ENCODE measurements at places on chromosomes 16 and 17. TPM values are rescaled to one million over a fixed set of nuclear protein-coding genes. Genes with fewer than 3 reads are reported as not detected.
A peak's percentile ranks its signal among the peaks of the same experiment; 100 is the strongest.

- DNase-seq, result no peak
Observed at GRCh38 chr16:51153577-51154031, 2.5 kb upstream of the SALL1 start.

- no peak for DNase-seq
Observed at GRCh38 chr17:73334771-73335513, 23.1 kb upstream of the CDC42EP4 start.

SLC9A5 gene
- 0.83 TPM for total RNA-seq

CDRT15 gene
- not detected for total RNA-seq

DNA sequence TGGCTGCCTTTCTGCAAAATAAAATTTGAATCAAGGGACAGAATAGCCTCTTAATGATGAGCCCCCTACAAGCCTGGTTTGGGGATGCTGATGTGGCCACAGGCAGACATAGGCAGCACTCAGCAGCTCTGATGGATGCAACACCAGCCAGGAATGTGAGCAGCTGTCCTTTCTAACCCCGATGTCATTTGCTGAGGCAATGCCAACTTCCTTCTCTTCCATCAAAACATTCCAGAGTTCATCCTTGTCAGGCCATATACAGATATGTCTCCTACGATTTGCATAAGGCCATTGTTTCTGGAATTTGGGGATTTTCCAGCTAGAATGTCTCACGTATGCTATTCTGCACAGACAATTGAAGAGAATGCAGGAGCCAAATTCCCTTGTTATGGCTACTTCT lies 52.1 kb upstream of the MYOCD start:
- no peak for DNase-seq

NPB gene
- 0.24 TPM for total RNA-seq

- DNase-seq, result no peak
Observed at GRCh38 chr17:45326626-45327025, 9.8 kb upstream of the MAP3K14 start.

GRCh38 chr17:38735161-38735997 lies 5.2 kb downstream of the CISD3 start:
- DNase-seq, result peak; percentile 79

CHD9NB gene
- 0.86 TPM for total RNA-seq

DNA sequence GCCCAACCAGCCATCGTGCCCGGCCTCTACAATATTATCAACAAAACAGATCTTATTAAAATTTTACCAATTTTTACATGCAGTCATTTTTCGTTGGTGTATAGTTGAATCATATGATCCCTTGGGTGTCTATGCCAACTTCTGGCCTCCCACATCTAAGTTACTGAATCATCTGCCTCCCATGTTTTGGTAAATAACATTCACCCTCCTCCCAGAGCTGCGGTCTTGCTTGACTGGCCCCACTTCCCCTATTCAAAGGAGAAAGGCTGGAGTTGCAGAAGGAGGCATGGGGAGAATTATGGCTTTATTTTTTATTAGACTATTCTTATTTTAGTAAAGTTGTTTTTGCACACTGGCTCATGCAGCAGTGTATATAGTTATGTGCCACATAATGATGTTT lies 18.5 kb upstream of the CCL23 start:
- DNase-seq, result no peak

DNA sequence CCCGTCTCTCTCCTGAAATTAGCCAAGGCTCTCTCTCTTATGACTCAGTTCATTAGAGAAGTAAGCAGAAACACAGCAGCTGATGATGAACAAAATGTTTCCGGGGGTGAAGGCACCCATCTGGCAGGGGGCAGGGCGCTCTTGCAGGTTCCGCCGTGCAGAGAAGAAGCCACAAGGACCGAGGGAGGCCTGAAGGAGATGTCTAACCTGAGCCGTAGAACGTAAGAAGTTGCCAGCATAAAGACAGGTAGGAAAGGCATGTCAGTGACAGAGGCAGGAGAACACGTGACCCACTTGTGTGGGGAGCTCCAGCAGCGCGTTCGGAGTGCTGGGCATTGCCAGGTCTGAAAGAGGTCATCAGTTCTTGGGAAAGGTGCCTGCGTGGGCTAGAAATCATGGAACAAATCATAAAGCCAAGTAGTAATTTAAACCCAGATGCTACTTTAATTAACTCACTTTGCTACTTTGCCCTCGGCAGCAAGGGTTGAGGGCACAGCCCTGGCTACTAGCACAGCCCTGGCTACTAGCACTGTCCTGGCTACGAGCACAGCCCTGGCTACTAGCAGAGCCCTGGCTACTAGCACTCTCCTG lies 198.6 kb downstream of the RPTOR start:
- no peak for DNase-seq

DNA sequence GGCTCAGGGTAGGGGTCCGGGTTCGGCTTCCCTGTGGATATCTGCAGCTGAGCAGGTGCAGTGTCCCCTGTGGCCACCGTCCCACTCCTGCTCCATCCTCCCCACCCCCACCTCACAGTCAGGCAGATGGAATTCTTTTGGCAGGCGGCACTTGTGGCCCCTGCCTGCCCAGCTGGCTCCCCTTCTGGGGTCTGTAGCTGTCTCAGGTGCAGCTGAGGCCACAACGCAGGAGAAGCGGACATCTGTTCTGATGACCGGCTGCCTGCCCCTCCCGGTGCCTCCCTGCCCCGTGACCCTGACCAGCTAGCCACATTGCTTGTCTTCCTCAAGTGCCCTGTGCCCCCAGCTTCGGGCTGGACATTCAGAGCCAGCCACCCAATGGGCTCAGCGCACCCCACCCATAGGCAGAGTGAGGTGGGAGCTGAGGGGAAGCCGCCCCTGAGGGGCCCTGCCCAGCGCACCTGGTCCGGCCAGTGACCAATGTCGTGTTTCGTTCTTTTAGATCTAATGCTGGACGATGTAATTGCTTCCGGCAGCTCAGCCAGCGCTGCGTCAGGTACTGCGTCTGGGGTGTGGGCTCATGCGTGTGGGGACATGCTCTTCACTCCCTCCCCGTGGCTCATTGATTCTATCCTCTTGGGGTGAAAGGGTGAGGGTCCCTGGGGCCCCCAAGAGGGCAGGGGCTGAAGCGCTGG lies 25.2 kb upstream of the ABCC3 start:
- DNase-seq, result no peak

NOTUM gene
- total RNA-seq, result 0.56 TPM

DNA sequence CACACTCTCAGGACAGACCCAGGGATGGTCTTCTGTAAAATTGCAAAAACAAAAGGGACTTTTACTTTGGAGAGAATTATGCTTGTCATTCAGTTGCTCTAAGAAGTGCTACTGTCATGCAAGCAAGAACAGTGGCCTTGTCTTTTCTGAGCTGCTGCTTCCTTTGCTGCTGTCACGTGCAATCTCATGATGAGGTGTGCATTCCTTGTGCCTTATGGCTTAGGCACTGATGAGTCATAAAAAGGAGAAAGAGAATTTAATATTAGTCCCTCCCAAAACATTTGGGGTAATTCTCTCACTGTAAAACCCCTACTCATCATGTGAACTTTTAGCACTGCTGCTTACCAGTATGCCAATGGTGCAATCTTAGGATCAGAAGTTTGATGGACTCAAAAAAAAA lies 2051.3 kb downstream of the TP53TG3F start:
- DNase-seq, result no peak

DNA sequence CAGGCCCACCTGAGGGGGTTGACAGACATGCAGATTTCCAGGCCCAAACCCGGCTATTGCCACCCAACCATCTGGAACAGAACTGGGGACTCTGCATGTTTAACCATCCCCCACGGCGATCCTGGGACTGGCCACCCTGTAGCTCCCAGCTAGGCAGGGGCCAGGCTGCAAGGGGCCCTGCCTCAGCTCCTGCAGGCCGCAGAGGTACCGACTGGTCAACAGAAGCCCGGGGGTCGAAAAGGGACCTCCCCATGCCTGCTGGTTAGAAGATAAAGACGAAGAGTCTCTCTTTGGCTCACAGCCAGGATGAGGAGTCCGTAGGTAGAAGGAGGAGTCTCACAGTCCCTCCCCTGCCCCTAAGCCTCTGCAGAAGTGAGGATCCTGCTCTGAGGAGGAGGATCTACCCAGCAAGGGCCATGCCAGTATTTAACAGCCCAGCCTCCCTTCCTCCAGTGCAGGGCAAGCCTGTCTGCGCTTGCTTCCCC lies 223.4 kb upstream of the TNRC6C start:
- no peak for DNase-seq

DNA sequence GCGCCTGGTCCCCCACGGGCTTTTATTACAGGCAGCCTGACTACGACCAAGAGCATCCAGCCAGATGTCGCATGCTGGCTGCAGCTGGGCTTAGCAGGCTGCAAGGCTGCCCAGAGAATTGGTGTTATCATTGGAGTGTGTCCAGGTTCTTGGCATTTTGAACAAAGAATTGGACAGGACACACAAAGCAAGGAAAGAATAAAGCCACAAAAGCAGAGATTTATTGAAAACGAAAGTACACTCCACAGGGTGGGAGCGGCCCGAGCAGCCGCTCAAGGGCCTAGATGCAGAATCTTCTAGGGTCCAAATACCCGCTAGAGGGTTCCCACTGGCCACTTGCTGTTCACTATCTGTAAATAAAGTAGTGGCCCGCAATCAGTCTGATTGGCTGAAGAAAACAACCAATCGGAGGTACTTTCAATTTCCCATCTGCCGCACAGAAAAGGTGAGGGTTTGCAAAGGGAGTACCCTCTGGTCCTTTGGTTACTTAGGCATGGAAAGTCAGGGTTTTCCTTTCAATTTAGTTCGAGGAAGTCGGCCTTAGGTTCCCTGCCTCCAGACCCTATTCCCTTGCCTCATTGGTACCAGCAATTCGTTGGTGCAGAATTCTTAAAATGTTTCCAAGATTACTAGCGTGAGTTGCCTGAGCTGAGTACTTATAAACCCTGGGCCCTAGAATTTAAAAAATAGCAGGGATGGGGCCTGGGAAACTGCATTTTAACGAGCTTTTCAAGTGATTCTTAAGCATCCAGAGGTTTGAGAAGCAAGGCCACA lies 38.5 kb upstream of the CNEP1R1 start:
- no peak for DNase-seq

- no peak for DNase-seq
Observed at GRCh38 chr17:74778960-74779359, 2.8 kb upstream of the NAT9 start.

DNA sequence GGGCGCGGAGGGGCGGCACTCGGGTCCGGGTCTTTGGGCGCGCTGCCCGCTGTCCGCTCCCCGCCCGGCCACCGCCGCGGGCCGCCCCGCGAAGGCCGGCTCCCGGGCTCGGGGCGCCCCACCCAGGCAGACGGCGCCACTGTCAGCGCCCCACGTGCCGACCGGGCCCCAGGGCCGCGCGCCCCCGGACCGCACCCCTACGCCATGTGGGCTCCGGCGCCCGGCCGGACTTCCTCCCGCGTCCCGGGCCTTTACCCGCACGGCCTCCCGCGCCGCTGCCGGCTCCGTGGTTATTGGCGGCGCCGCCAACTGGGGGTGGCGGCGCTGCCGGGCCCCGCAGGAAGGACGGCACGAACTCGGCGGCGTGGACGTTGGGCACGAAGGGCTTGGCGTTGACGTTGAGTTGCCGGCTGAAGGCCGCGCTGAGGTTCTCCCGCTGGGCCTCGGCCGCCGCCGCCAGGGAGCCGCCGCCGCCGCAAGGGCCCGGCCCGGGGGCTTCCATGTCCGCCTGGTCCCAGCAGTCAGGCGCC lies 577 bp downstream of the GSPT1 start:
- DNase-seq, result peak; percentile 62

MYO15A gene
- total RNA-seq, result 0.11 TPM

- no peak for DNase-seq
Observed at GRCh38 chr16:87361916-87362619, 21.5 kb downstream of the FBXO31 start.

DNA sequence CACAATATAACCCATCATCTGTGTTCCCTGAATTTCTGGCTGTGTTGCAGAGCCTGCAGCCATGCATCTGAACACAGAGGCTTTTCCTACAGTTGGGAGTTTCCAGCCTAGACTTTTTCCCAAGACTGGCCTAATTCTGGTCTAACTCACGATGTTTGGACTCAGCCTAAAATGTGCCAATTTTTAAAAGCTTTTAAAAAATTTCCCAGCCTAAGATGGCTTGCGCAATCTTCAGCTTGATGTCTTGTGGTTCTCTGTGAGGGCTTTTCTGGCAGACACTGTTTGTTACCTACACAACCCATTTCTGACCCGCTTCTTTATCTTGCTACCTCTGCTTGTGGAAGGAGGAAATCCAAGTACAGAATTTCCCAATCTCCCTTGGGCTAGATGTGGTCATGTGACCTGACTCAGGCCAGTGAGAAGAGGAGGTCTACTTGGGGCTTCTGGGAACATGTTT lies 72.7 kb upstream of the GAS7 start:
- no peak for DNase-seq

CDC6 gene
- 1.1 TPM for total RNA-seq

ABI3 gene
- 5.5 TPM for total RNA-seq

DNA sequence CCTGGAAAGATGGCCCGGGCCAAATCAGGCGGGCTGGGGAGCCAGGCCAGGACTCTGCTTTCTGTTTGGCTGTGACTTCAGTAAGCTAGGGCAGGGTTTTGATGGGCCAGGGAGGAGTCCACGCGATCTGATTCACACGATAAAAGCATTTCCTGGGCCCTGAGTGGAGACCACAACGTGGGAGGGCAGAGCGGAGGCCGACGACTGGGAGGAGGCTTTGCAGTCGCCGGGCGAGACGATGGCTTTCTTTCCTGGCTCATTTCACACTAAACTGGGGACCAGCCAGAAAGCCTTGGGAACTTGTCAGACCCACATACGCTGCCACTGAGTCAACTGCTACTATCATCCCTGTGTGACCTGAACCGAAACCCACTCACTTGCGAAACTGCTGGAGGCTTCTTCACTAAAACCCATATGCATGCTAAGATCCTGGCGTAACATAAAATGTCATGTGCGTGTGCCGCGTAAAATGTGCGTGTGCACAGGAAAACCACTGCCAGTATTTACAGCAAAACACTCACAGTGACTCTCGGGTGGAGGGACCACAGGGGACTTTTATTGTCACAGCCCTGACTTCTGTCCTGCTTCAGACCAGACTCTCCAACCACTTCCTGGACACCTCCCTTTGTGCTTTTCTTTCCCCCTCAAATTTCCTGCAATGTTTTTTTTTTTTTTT lies 14.2 kb upstream of the RHBDF2 start:
- DNase-seq, result peak; percentile 80

DNA sequence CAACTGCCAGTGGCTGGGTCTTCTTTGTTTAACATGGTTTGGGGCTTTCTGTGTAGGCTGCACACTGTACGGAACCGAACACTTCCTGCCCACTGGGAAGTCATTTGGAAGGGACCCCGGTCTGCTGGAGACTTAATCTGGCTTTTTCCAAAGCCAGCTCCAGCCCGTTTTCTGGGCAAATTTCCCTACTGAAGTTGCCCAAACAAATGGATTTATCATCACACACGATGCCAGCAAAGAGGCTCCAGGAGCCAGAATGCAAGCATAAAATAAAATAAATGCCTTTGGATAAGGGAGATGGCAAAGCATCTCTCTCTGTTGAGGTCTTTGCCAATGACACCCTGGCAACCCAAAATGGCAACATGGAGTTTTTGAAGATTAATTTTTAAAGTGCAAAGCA lies 259.9 kb upstream of the IRX3 start:
- DNase-seq, result no peak
